ENCODE measurements at places on chromosomes 16 and 17.

DNA sequence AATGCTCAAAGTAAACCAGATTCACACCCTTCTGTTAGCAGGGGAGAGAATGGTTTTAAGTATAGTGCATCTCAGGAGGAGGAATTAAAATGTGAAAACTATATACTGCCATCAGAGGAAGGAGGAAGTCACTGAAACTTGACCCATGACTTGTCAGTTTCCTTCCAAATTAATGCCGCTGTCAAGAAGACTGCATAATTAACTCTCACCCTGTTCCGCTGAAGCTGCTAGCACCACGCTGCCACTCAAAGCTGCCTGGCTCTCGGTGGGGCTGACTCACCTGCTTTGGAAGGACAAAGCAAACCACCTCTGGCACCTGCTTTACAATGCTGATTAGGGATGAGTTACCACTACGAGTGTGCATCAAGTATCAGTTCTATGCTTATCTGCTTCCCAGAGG is 37.8 kb upstream of the ULK2 start:
- no peak for DNase-seq

DNA sequence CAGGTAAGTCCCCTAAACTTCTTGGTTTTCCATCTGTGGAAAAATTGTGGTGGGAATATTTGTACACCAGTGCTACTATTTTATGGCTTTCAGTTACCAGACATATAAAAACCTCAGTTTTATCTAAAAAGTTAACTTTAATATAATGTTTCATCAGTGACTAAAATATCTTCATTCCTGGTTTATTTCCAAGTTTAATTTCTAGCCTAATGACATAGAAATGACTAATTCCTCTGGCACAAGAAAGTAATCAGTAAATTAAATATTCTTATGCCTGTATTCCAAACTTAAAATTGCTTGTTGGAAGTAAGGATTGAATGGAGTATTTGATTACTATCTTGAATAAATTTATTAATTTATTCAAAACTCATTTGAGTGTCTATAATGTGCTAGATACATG is 757.0 kb downstream of the CDH11 start:
- no peak for DNase-seq

DNA sequence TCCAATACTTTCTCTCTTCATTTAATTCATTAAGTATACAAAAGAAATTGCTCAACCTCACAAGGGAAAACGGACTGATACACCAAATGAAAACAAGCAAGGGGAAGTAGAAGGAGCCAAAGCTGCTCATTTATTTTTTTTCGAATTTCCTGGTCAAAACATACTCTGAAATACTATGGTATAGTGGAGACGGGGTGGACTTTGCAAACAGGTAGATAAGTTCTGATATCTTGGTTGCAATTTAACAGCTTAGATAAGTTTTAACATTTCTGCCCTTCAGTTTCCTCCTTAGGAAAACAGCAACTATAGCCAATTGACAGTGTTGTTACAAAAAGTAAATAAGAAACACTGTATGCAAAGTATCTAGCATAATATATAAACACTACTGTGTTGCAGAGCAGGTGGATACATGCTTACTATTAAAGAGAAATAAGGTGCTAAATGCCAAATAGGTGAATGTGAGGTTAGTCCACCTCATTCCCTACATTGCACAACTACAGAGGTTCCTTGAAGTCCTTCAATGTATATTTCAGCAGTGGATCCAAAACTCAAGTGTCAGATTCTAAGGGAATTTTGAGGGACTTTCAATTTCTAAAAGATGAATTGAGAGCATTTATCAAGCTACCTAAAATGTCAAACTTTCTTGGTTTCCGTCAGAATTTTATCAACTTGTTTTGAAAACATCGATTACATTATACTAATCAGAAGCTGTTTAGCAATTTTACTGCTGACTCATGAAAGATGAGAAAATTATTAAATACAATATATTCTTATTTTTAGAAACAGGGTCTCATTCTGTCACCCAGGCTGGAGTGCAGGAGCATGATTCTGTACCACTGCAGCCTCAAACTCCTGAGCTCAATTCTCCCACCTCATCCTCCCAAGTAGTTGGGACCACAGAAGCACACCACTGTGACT is 11.0 kb downstream of the CCDC47 start:
- no peak for DNase-seq

DNA sequence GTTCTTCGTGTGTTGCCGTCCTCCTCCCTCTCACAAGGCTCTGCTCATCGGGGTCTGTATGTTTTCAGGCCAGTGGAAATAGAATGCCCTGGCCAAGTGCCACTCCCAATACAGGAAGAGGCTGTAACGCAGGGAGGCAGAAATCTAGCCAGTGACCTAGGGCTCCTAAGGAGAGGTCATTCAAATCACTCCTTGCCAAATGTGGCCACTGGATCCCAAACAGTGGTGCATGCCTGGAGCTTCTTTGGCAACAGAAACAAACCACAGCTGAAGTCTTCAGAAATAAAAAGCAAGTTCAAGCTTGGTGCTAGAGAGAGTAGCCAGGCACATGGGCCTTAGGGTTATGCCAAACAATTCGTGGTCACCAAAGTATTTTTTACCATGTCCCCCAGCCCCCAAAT is 66.1 kb downstream of the SMG6 start:
- DNase-seq, result no peak

DNA sequence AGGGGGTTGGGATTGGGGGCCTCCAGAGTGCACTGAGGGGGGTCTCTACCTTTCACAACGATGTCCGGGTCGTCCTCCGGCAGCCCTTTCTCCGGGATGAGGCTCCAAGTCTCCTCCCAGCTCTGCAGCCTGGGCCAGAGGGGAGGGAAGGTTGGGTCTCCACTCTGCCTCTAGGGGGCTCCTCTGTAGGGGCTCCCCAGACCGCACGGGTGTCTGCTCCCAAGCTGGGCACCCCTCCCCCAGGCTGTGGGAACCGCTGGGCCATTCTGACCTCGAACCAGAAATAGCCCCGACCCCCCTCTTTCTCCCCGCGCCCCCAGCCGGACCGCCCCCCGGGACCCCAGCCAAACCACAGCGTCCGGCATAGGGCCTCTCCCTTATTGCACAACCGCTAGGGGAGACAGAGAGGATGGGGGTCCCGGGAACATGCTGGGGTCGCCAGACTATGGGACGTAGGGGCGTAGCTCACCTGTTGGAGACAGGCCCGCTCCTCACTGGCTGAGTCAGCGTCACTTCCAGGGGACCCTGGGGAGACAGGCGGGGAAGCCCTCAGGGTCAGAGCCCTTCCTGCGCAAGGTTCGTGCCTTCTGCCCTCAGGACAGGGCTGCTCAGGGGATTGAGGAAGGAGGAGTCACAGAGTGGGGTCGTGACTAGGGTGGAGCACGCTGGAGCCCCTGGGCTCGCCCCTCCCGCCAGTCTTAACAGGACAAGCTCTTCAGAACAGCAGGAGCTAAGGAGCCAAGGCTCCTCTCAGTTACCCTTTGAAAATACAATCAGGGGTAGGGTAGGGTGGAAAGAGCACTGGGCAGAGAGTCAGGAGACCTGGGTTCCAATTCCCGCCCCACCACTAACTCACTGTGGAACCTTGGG is 2.7 kb downstream of the PLEKHH3 start:
- DNase-seq, result no peak

DNA sequence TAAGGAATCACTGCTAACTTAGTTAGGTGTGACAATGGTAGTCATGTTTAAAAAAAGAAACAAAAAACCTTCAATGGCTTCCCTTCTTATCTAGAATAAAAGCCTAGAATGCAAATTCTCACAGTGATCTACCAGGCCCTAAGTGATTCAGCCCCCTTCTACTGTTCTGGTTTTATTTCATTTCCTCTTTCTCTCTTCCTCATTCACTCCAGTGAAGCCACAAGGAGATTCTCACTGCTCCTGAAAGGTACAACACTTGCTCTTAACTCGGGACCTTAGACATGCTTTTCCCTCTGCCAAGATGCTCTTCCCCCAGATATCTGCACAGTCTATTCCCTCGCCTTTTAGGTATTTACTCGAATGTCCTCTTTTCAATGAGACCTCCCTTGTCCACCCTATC is 3.7 kb downstream of the PIGS start:
- DNase-seq, result no peak

DNA sequence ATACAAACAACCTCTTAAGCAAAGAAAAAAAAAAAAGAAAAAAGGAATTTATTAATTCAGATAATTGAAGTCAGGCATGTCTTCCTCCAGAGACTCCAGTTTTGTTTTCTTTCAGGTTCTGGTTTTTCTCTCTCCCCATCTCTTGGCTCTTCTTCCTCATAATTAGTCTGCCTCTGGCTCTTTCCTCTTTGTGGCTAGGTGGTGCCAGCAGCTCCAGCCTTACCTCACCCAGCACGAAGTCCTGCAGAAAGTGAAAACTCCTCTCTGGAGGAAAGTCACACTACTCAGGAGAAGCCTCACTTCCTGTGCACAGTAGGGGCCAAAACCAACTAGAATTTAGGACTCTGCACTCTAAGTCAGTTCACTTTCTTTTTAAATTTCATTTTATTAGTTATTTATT is 10.3 kb upstream of the NFAT5 start:
- no peak for DNase-seq
